ENCODE measurements at places on chromosomes 5 and 9.

DNA sequence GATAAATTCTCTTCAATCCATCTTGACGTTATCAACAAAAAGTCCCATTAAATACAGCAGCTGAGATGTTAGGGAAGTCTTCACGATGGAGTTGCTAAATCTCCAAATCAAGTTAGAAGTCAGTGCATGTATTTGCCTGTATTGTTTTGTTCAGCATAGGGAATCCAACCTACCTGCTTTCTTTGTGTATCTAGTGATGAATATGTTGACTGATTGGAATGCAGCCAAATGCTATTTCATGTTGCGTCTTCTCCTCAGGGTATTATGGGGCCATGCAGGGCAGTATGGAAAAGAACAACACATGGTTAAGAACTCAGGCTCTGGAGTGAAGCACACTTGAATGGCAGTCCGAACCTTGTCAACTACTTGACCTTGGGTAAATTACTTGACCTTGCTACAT, 529.5 kb upstream of the ZNF462 start:
- no peak for DNase-seq

DNA sequence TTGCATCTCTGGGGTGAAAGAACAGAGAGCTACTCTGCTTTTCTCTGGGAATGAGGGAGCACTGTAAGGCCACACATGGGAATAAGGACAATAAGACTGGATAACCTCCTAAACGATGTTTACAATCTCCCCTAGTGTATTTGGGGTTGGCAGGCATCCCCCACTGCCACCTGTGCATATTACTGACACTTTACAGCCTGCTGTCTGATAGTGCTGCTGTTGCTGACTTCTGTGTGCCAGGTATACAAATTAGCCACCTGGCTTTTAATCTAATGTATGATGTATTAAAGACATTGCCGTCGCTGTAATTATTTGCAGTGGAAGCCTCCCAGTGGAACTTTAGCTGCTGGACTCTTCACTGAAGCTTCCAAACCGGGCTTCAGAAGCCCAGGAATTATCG, 4.4 kb upstream of the SHISAL2B start:
- DNase-seq: no peak

- DNase-seq: no peak
These were observed 35.7 kb downstream of the PWWP2A start for GRCh38 chr5:160083501-160083900.

DNA sequence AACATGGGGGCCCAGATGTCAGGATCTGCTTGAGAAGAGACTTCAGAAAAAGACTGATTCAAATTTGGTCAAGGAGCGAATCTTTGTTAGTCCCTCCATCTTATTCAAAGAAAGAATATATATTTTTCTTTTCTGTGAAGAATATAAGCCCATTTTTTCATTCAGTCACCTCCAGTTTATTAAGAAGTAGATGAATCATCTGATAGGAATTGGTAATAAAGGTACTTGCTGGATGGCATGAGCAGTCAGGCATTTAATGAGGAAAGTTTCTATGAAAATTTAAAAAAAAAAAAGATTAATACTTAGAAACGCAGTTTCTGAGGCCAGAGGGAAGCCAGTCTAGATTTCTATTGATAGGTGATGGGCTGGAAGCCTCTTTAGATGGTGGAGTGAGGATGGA, 373.1 kb upstream of the SMC2 start:
- DNase-seq: no peak

DNA sequence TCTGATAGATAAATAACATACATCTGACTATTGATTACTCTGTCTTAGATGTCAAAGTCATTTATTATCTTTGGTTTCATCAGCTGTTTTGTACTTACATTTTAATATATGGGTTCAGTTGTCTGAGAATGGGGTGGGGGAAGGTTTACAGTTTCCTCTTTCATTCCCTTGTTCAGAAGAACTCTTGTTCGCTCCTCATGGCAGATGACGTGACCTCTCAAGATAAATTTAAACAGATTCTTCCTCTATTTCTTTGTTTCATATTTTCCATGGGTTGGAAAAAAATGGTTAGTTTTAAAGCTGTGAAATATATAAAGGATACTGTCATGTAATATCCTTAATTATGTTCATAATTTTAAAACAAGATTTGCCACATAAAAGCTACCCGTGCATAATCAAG, 61.4 kb downstream of the TSSK1B start:
- no peak for DNase-seq

GRCh38 chr5:12313602-12314001, 409.4 kb upstream of the CTNND2 start:
- no peak for DNase-seq

GRCh38 chr5:129110742-129111141, 16.2 kb downstream of the ISOC1 start:
- no peak for DNase-seq

DNA sequence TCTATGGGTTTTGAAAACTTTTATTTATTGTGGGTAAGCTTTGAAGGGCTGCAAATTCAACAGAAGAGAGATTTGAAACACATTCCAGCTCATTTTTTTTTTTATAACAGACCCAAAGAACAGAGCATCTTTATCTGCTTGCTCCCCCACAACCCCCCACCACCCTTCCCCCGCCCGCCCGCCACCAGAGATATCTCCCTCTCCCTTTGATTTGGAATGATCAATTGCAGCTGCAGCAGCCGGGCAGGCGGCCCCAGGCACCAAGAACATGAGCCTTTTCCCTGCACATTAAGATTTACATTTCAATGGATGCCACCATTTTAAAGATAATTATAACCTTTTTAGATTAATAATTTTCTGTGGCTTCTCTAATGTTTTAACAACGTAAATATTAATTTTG, 510.9 kb downstream of the ZNF608 start:
- no peak for DNase-seq

DNA sequence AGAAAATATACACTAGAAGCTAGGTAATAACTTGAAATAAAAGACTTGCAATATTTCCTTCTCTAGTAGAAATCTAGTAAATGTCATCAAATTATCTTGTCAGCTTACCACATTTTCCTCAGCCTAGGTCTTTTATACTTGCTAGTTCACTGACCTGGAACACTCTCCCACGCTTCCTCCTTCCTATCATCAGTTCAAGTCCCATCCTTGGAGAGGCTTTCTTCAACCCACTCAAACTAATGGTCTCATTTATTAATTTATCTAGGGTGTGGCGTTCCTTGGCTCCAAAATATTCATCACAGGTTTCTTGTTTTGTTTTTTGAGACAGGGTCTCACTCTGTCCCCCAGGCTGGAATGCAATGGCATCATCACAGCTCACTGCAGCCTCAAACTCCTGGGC, 2.9 kb downstream of the FAM13B start:
- no peak for DNase-seq

DNA sequence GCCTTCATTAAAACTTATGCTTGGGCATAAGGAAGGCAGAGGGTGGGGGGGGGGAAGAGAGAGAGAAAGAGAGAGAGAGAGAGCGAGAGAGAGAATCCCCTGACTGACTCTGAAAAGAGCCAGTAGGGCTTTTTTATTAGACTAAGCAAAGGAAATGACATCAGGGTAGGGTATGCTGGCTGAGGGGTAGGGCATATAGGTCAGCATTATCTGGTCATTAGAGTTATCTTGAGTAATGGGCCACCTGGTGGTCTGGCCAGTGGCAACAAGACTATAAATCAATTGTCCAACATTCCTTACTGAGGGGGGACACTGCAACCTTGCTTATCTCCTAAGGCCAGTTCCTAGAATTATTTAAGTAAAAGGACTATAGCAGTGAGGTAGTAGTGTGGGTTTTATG, 67.2 kb downstream of the TSSK1B start:
- no peak for DNase-seq

- DNase-seq: no peak
These were observed 123.7 kb downstream of the C9orf50 start for GRCh38 chr9:129497005-129497812.

DNA sequence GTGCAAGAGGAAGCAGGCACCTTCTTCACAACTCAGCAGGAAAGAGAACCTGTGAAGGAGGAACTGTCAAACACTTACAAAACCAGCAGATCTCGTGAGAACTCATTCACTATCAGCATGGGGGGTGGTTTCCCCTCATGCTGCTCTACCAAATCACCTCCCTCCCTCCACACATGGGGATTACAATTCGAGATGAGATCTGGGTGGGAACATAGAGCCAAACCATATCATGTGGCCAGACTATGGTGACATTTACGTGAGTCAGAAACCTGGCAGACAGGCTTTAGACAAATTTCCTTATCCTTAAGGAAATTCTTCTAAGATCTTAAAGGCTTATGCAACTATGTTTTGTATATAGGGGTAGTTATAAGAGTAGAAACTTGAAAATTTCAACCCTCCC, 8.7 kb upstream of the AOPEP start:
- no peak for DNase-seq

GRCh38 chr5:6728011-6728794, 15.0 kb downstream of the TENT4A start:
- DNase-seq: no peak

DNA sequence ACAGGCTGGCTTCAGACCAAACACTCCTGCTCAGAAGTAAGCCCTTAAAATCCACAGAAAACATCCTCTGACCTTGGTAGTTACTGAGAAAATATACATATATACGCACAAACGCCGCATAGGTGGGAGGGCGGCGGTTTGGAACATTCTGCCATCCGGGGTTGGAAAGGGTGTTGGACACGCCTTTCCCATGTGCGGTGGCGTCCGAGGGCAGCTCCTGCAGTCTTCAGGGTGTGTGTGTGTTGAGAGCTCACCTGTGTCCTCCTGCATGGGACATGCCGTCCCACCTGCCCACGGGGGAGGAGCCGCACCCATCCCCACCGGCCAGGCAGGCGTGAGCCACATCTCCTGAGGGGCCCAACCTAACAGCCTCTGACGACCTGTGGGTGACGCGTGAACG, 28.2 kb downstream of the SLC9A3 start:
- DNase-seq: no peak

DNA sequence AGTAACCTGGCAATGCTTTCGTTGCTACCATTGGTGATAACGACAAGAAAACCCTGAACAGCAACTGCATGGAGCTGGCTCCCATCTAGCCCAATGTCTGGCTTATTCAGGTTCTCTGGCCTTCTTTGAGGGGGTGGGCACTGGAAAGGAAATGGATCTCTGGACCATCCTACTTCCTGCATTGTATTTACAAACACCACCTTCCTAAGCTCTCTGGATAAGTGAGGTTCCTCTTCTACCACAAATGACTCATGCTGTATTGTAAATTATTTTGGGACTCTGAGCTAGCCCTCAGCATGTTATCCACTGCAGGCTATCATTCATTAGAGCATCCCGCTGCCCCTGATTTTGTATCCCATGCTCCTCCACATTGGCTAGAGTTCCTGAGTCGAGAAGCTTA, 136.9 kb upstream of the KLF9 start:
- DNase-seq: no peak

GRCh38 chr9:86217076-86217755, 42.2 kb downstream of the C9orf153 start:
- no peak for DNase-seq

- no peak for DNase-seq
These were observed 14.4 kb downstream of the SLC12A7 start for GRCh38 chr5:1097381-1097987.

- no peak for DNase-seq
These were observed 212.0 kb downstream of the RAB3C start for GRCh38 chr5:58794875-58795274.

- DNase-seq: no peak
These were observed 12.8 kb downstream of the PAM start for GRCh38 chr5:102767862-102768261.

- no peak for DNase-seq
These were observed 64.0 kb downstream of the POU5F2 start for GRCh38 chr5:93677359-93677891.

DNA sequence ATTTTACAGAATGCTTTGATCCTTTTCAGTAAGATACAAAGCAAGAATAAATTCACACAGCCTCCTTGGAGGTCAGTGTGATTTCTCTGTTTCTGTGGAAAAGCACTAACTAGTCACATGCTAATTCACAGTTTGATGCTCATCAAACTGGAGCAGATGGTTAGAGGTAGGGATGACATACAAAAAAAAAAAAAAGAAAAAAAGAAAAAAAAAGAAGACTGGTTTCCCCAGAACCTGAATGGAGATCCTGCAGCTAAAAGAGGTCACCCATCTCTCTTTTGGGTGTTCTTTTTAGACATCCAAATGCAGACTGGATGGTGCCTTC, 123.7 kb upstream of the ANKRD55 start:
- DNase-seq: no peak

DNA sequence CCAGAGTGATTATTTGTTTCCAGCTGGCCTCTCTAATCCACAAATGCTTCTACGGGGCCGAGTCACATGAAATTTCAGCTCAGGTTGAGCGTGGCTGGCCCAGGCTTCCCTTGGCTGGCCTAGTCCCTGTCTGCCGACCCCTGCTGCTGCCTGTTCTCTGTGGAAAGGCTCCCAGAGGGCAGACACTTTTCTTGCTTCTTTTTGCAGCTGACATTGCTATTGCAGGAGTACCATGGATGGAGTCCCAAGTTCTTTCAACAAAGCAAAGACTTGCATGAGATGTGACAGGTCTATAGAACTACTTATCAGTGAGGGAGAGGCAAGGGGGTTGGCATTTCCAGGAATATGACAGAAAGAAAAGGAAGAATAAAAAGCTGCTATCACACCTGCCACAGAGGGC, 287.4 kb upstream of the ARRDC3 start:
- no peak for DNase-seq

DNA sequence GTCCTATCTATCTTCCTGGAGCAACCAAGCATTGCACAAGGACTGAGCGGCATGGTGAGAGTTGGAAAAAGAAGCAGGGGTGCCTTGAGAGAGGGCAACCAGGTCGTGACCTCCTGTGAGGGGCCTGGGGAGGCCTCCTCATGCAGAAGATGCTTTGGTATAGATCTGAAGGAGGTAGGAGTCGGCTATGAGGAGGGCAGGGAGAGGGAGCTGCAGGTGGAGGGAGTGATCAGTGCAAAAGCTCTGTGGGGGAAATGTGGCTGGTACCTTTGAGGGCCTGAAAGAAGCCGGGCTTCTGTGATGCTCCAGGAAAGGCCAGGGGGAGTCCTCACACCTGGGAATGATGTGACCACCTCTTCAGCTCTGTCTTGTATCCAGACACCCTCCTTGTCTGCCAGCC, 3.6 kb upstream of the SLC25A48 start:
- DNase-seq: no peak

DNA sequence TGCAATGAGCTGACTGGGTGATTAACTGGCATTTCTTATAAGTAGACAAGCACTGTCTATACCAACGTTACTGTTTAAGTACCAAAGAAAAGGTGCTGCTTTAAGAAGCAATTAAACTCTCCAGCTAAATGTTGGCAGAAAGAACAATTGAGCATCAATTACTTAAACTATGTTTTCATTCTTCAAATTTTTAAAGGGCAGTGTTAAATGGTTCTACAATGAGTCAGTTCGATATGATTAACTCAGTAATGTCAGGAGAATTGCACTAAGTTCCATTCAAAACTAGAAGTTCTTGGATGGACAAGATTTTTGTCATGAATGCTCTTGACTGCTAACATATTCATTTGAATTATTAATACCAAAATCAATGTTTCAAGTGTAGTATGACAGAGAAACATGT, 593.7 kb downstream of the DNAH5 start:
- DNase-seq: no peak

Measured in cortex of kidney (tissue), 1 donor.